ENCODE measurements at places on chromosomes 13 and 19.

GRCh38 chr19:41626278-41626677, 596 bp downstream of the CEACAM4 start:
- DNase-seq: no peak

- no peak for DNase-seq
These were observed 135.7 kb downstream of the CRYL1 start for GRCh38 chr13:20389696-20390525.

DNA sequence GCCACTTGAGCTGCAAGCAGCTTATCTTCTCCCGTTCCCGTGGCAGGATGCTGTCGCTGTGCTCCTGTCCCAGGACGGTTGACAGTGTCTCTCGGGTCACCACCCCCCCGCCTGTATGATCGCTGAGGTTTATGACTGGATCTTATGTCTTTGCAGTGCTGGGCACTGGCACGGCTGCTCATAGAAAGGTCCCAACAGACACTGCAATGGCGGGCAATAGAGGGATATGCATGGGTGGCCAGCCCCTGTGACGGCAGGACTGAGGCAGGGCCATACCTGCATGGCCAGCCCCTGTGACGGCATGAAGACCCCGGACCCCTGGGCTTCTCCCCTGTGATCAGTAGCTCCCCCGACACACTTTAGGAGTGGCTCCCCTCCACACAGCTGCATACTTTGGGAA, 307.2 kb downstream of the TEX29 start:
- DNase-seq: no peak

- DNase-seq: no peak
These were observed at the start of gene SULT2A1 for GRCh38 chr19:47886010-47886559. Gene SULT2A1, minus strand, starts transcription at chr19:47886315. Its CDS starts 58 bp downstream, at chr19:47886257.

DNA sequence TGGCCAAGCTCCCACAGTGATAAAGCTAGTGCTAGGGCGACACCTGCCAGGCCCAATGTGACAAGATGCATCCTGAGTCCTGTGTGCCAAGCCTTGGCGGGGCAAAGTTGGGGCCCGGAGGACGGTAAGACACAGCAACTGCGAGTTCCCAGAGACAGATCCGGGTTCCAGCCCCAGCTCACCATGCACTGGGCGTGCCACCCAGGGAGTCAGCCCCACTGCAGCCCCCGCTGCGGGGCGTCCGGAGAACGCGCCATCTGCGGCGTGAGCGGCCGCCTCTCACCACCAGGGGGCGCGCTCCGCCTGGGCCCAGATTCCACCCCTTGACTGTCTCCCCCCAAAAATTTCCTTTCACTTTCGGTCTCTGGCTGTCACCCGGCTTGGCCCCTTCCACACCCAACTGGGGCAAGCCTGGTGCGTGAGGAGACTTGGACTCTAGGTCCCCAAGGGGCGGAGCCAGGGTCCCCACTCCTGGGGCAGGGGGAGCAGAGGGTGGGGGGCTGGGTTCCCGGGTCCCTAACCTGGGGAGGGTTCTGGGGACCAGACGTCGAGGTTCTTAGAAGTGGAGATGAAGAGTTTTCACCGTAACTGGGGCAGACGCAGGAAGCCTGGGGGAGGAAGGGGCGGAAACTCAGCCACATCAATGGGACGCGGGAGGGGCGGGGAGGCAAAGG, at the start of gene FLT3LG:
Gene FLT3LG (plus strand): TSS at position 348 of the 674 bp plus-strand sequence. CDS start 425 bp downstream, outside the sequence.
- peak; percentile 85 for DNase-seq

GRCh38 chr19:6065685-6066374, 44.5 kb downstream of the RFX2 start:
- DNase-seq: peak; percentile 41
